ENCODE measurements at places on chromosomes 4 and X.

DNA sequence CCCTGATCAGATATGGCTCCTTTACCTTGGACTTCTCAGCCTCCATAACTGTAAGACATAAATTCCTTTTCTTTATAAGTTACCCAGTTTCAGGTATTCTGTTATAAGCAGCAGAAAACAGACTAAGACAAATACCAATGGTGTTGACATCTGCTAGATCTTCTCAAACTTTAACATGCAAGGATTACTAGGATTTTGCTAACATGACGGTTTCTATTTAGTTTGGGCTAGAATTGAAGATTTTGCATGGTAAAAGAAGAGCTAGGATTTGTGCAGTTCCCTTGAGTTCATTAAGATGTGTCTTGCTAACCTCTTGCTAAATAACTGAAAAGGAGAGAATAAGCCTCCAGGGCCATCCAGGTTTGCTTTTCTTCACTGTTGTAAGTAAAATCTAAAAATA lies 5.3 kb upstream of the COPS4 start:
- peaks cover 41% of the 10 kb centered on the region for H3K27me3 ChIP-seq
- DNase-seq: no peak
- no peak overlapping the region for H3K27ac ChIP-seq

DNA sequence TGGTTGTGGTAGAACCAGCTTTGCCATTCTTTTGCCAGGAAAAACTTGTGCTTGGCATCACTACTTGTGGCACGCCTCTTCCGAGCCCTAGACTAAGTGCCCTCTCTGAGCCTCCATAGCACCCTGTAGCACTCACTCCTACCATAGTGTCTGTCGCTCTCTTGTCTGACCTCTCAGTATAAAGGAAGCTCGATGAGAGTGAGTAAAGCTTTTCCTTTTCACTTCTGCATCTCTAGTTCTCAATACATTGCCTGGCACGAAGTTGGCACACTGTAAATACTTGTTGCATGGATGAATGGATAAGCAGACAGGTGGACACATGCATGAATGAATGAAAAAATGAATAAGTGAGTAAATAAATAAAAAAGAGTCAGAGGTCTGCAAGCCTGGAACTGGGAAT lies 48.3 kb downstream of the TLR10 start:
- no peaks in the 10 kb centered on the region for H3K27me3 ChIP-seq
- H3K36me3 ChIP-seq: no peaks in the 10 kb centered on the region
- H3K4me3 ChIP-seq: no peak overlapping the region
- DNase-seq: no peak
- H3K27ac ChIP-seq: no peak overlapping the region

DNA sequence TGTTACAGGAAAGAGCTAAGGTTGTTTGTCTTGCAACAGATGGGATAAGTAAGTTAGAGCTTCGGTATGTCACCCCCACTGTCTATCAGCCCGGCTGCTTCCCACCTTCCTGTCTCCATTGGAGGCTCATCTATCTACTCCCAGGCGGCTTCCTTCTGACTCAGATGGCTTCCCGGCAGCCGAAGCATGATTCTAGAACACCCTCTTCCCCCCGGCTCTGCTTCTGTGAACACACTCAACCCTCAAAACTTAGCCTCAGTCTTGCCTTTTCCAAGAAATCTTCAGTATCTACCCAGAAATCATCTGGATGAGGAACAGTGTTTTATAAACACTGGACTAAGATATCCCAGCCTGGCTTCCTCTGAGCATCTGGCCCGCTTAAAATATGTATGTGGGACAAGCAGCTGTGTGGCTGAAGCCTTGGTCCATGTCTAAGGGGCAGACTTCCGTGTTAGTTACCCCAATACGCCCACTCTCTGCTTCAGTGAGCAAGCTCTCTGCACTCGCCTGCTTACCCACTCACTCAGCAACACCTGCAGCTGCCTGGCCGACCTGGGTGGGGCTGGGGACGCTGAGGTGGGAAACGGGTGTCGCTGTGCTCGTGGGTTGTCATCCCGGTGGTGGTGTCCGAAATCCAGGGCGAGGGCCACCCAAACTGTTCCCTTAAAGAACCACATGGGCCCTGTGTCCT lies 12.0 kb upstream of the SLC2A9 start:
- peaks cover 38% of the 10 kb centered on the region for H3K4me1 ChIP-seq
- H3K27ac ChIP-seq: peak overlapping the region; percentile 27
- DNase-seq: no peak
- no peaks in the 10 kb centered on the region for H3K27me3 ChIP-seq

GRCh38 chrX:154019633-154020528 lies at the start of gene IRAK1:
TSS of gene IRAK1 (minus strand) at chrX:154019902. CDS start at chrX:154019812, 90 bp downstream.
- peak within 1 kb of the TSS; percentile 92 for H3K27ac ChIP-seq
- H3K27me3 ChIP-seq: no peaks in the 10 kb centered on the region
- peak within 1 kb of the TSS; percentile 73 for H3K4me3 ChIP-seq
- peaks cover 17% of the 10 kb centered on the region for H3K4me1 ChIP-seq

- H3K27me3 ChIP-seq: no peaks in the 10 kb centered on the region
- H3K27ac ChIP-seq: peak overlapping the region; percentile 81
- peaks cover 29% of the 10 kb centered on the region for H3K4me1 ChIP-seq
- DNase-seq: no peak
Measured at GRCh38 chr4:128558896-128559679, 250.4 kb upstream of the JADE1 start.

- no peaks in the 10 kb centered on the region for H3K27me3 ChIP-seq
- DNase-seq: no peak
- H3K4me3 ChIP-seq: no peak overlapping the region
- H3K27ac ChIP-seq: peak overlapping the region; percentile 93
Measured at GRCh38 chr4:52838729-52839586, 23.2 kb upstream of the RASL11B start.

DNA sequence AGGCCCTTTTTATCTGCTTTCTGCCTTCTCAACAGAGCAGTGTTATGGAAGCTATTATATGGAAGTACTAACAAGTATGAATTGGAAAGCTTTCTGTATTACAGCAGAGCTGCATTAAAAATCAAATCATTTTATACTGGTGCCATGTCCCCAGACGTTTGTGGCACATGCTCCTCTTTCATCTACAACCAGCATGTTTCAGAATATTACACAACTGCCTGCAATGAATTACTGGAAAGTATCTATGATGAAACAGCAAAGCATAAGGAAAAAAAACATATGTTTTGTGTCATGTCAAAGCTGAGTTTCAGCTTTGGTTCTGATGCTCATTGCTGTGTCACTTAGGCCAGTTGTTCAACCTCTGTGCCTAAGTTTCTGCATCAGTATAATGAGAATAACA lies 576.8 kb downstream of the GBA3 start:
- H3K4me3 ChIP-seq: no peak overlapping the region
- no peaks in the 10 kb centered on the region for H3K36me3 ChIP-seq
- no peak for DNase-seq

DNA sequence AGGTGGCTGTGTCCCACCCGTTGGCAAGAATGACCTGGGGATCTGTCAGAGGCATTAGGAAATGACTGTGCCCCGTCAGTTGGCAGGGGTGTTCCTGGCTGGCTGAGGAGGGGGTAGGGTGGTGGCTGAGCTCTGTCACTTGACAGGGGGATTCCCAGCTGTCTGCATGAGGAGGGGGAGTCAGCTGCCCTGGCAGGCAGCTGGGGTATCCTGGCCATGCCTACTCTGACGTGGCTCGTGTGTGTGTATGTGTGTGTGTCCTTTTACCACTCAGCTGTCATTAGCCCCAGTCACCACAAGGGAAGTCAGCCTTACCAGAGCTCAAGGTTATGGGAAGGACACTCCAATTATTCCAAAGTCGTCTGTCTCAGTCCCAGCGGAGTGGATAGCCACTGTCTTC lies 93.2 kb downstream of the EFNB1 start:
- no peak overlapping the region for H3K27ac ChIP-seq
- no peaks in the 10 kb centered on the region for H3K36me3 ChIP-seq
- H3K4me1 ChIP-seq: no peaks in the 10 kb centered on the region
- no peaks in the 10 kb centered on the region for H3K27me3 ChIP-seq
- no peak for DNase-seq

GRCh38 chrX:102546828-102547493 lies 30.4 kb upstream of the TMSB15A start:
- DNase-seq: no peak
- no peak overlapping the region for H3K4me3 ChIP-seq
- no peaks in the 10 kb centered on the region for H3K36me3 ChIP-seq
- no peaks in the 10 kb centered on the region for H3K4me1 ChIP-seq

DNA sequence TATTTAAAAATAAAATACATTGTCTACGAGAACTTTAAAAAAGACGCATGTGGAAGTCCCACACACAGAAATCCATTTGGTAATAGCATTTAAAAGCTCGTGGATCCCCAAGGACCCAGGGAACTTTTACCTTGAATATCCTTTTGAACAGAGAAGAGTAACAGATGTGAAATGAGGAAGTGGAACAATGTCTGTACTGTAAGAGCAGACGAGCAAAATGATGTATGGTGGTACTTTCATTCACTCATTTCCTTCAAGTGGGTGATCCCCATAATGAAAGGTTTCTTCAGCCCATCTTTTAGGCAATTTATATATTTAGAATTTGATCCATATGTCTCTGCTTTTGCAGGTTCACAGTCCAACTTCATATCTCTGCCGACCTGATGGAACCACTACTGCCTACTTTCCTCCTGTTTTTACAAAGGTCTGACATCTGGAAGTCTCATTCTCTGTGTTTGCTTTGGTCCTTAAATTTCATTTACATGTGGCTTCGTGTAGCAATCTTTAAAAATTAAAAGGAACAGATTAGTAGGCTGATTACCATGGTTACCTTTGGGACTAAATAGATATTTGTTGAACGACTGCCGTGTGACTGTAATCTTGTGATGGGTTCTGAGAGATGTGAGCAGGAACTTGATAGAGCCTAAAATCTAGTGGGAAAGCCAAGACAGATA lies 188.4 kb downstream of the PALLD start:
- H3K4me3 ChIP-seq: no peak overlapping the region
- H3K4me1 ChIP-seq: peaks cover 39% of the 10 kb centered on the region
